Activated CD4-positive, CD25-positive, alpha-beta regulatory T cell (primary cell): ENCODE measurements at places on chromosomes 5 and 9.
A peak's percentile ranks its signal among the peaks of the same experiment; 100 is the strongest.

DNA sequence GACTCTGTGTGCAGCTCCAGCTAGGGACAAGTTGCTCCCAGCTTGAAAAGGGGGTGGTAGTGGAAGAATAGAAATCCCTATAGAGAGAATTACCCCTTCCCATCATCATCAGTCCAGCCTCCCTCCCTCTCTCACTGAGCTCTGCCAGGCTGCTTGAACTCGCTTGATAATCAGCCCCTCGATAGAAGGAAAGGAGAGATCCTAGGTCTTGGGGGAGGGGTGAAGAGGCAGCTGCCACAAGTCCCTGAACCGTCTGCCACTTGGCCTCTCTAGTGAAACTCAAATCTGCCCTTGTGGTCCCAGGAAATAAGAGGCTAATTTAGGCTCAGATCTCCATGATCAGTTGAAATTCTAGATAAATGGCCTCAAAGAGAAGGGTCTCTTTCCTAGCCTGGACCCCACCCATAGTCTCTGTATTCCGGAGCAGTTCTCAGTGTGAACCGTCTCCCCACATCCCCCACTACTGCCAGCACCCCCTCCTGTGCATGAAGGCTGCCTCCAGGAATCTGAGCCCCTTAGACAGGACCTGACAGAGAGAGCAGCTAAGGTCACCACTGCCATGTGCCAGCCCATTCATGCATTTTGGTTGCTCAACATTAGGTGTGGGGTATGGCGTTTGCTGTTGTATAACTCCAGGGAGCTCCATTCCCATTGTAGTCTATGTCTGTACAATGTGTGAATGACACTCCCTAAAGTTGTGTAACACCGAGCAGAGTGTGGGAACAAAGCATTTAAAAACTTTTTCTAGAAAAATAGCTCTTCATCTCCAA, 5.5 kb downstream of the DNAJB5 start:
- no peak for DNase-seq

DNA sequence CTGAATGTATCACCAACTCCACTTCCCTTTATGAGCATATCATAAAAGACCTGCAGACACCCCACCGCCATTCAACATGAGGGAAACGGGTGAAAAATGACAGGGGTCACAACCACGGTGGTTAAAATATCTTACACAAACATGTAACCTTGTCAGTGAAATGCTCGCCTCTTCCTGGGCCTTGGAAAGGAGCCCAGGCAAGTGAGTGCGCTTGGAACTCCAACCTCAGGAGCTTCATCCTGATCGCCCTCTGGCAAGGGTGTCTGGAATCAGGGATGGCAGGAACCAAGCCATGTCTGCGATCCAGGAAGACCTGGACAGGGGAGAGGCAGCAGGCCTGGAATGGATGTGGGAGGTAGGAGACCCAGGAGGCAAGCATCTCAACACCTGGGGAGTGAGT, 282.7 kb downstream of the GAS1 start:
- no peak for DNase-seq

DNA sequence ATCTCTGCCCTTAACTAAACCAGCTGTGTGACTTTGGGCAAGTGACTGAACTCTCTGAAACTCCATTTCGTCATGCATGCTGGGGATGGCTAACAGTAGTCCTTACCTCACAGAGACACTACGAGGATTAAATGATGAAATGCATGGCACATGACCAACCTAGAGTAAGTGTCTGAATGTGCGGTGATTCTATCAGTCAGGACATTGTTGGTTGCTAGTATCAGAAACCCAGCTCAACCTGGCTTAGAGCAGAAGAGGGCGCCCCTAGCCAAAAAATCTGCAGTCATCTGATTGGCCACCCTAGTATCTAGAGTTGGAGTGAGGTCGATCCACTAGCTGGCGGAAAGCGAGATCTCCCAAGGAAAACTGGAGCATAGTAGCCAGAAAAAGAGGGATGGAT, 25.2 kb downstream of the NEURL1B start:
- DNase-seq: no peak

DNA sequence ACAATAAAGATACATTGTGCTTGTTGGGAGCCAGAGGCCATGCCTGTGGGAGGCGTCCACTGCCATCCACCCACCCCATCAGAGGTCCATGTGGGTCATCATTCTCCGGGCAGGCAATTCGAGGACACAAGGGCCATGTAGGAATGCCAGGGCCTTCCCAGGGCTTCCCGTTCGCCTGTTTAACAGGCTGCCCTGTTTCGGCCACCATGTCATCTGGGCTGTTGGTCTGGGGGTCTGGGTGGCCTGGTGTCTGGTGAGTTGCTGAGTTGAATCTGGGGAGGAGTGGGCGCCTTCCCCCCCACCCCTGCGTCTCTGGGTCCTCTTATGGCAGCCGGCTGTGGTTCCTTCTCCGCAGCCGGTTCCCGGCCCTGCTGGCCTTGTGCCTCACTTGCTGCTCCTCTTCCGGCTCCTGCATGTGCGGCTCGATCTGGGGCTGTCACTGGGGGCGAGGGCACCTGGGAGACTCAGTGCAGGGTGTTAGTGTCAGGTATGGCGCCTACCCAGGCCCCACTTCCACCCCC, 117.4 kb downstream of the WNK2 start:
- no peak for DNase-seq

DNA sequence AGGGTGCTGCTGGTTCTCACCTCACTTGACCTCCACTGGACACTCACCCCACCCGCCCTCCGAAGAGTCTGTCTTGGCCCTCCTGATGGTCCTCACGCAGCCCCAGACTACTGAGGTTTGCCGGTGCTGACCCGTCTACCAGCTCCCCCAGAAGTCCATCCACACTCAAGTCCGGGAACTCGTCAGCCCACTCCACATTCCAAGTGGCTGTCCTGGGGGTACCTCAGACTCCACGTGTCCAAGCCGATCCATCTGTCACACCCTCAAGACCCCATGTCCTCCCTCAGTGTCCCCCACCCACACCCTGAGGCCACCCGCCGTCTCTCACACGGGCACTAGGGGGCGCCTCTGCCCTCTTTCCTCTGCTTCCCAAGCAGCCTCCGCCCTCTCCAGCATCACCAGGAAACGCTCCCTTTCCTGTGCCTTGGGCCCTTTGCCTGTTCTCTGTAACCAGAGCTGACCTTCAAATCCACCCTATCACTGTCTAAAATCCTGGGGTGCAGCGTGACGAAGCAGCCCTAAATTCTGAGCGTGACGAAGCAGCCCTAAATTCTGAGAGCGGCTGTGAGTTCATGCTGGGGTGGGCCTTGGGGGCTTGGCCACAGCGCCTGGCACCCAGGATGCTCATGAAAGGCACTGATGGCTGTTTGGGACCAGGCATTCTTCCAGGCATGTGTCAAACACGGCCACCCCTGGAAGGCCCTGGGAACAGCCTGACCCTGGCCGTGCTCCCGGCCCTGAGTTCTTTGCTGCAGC, 95.7 kb downstream of the KCNT1 start:
- no peak for DNase-seq

- DNase-seq: no peak
These were observed 249.5 kb downstream of the ISL1 start for GRCh38 chr5:51632793-51633192.

GRCh38 chr5:100761192-100761591, 141.9 kb downstream of the ST8SIA4 start:
- DNase-seq: no peak

GRCh38 chr9:129323376-129323998, 145.4 kb upstream of the IER5L start:
- no peak for DNase-seq

DNA sequence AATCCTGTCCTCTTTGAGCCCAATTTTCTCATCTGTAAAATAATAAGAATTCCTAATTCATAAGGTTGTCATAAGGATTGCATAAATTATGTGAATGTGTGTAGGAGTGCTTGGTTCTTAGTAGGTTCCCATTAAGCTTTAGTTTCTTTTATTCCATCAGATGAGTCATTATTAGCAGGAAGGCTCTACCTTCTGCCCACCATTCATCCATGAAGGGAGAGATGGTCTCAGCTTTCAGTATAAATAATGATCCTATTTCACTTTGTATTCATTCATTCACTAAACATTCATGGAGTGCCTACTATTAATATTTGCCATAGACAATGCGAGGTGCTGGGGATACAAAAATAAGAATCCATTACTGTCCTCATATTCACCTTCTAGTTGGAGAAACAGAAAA, 3.0 kb downstream of the CMYA5 start:
- DNase-seq: no peak

GRCh38 chr5:10735569-10736276, 25.3 kb downstream of the DAP start:
- no peak for DNase-seq

DNA sequence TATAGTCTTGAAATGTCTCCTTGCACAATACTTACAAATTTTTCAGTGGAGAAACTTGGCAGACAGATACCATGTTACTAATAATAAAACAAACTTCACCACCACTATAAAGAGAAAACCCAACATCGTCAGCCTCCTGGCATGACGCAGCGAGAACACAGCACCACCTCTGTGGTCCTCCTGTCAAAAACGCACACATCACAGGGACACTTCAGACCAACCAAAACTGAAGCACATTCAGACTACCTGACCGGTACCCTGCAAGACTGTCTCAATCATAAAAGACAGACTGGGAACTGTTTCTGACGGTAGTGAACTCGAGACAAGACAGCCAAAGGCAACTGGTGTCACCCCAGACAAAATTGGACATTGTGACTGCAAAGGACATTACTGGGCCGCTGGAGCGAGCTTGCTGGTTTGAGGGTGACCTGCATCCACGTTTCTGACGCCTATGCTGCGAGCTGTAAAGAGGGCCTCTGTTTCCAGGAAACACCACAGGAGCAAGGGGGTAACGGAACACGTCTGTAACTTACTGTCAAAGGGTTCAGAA, 34.4 kb downstream of the NSUN2 start:
- no peak for DNase-seq

GRCh38 chr9:69542942-69543704, 129.0 kb downstream of the APBA1 start:
- DNase-seq: no peak

DNA sequence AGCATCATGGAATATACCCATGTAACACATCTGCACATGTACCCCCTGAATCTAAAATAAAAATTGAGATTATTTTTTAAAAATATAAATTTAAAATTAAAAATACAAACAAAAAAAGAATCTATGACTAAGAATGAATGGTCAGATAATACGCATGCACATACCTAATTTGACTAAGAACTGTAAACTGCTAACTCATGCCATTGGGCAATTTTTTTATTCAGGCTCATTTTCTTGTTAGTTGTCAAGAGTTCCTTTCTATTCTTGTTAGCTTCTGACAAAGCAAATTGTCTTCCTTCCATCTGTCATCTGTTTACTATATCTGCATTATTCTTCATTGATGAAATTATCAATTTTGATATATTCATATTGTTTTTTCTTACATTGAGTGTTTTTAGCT, 69.5 kb upstream of the HAND1 start:
- no peak for DNase-seq

GRCh38 chr5:140351609-140352334, 5.4 kb upstream of the HBEGF start:
- peak; percentile 19 for DNase-seq

DNA sequence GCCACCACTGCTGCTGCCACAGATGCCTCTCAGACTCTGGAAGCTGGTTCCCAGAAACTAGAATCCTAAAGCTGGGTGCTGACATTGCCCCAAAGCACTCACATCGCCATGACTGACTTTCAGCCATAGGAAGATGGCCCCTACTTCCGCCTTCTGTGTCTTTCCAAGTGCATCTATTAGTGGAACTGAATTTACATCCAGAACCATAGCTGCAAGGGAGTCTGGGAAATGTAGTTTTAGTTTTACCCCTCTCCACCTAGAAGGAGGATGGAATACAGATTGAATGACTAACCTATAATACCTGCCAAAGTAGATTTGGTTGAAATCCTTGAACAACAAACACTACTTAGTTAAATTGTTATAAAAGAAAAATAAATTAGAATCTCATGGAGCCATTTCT, 118.8 kb downstream of the RASGRF2 start:
- DNase-seq: no peak

- no peak for DNase-seq
These were observed 122.6 kb downstream of the APBA1 start for GRCh38 chr9:69549310-69550202.

DNA sequence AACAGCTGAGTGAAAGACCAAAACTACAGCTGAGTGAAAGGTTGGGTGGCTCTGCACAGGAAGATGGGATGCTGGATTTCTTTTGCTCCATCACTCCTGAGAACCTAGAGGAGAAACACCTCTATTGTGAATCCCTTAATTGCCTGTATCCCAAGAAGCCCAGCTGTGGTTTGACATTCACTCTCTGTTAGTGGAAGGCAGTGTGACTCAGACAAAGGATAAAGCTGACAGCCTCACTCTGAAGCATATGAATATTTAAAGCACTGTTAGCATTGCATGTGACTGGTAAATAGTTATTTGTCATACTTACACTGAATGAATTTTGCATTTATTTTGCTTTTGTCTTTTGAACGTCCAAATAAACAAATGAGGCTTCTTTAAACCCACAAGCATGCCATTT, 367.1 kb upstream of the RIOK2 start:
- DNase-seq: no peak

- no peak for DNase-seq
These were observed 5.2 kb downstream of the PCSK1 start for GRCh38 chr5:96427824-96428223.

- no peak for DNase-seq
These were observed 78.2 kb downstream of the CYFIP2 start for GRCh38 chr5:157343842-157344790.

GRCh38 chr5:108093186-108093585, 288.7 kb downstream of the FBXL17 start:
- DNase-seq: no peak

DNA sequence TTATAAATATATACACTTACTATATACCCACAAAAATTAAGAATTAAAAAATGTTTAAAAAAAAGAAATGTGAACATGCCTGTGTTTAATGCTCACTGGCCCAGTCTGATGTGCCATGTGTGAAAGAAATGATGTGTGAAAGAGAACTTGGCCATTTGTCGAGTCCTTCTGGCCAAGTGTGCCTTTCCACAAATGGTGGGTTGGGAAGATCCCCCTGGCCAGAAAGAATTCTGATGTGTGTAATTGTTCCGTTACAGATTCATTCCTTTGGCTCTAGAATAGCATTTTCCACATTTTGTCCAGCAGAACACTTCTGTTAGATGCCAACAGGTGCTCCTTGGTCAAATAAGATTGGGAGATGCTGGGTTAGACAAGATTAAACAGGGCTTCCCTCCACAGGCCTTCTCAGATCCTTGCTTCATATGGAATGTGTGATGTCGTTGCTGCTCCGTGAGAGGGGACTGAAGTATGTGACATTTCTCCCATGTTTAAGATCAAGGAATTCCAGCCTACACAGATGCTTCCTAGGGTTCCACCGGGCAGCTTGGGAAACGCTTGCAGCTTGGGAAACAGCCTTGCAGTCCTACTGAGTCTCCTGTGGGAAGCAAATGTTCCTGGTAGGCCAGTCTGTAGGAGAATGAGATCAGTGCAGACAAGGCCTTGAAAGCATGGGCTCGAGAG, 32.1 kb downstream of the GDNF start:
- no peak for DNase-seq

DNA sequence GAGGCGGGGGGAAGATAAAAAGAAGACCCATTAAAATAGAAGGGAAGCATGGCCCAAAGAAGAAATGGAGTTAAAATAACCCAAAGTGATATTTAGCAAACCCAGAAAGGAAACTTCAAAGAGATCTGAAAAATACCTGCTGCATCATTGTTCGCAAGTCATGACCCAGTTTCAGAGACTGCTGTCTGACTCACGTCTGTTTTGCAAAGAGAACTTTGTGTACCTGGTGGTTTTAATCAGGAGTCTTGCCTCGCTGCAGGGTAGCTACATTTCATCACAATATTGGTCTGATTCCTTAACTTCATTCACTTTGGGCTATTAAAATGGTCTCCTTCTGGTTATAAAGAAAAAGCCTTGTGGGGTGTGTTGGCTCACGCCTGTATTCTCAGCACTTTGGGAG, 461.1 kb upstream of the DAP start:
- no peak for DNase-seq
